ENCODE measurements at places on chromosomes 12 and 14.
A peak's percentile ranks its signal among the peaks of the same experiment; 100 is the strongest.

DNA sequence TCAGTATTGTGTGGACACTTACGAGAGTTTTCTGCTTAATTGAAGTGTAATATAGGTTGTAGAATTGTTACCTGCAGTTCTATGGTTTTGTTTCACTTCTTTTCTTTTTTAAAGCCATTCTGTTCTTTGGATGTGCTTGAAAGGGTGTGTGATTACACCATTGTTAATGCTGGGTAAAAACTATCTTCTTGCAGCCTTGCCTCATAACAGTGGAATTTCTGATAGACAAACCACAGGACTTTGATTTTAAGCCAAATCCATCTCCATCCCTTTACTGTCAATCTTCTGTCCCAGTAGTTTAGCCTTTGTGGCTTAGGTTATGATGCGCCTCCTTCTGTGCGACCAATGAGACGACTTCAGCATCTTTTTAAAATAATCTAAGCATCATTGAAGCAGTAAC, 182.3 kb downstream of the PELI2 start:
- no peak for DNase-seq

DNA sequence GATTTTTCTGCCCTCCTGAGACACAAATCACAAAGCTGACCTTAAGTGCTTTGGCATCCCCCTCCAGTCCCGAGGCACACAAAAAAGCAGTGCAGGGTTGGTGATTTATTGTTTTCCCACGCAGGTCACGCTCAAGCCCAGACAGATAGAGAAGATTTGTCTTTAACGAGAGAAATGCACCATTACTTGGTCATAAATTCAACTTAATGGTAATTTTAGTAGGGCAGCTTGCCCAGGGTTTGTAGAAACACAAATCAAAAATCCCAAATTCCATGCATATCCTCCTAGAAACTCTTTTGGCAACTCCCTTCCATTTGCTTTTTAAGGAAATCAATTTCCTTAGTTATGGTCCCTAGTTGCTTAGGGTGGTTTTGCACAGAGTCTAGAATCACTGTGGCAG, 132.6 kb downstream of the IGF1 start:
- no peak for DNase-seq

- DNase-seq, result no peak
These were observed 166.1 kb upstream of the E2F7 start for GRCh38 chr12:77231501-77231918.

- DNase-seq, result no peak
These were observed 8.7 kb upstream of the KRT78 start for GRCh38 chr12:52857500-52857899.

- no peak for DNase-seq
These were observed 13.8 kb downstream of the MGP start for GRCh38 chr12:14871886-14872285.

- DNase-seq, result no peak
These were observed 121.3 kb downstream of the TBX3 start for GRCh38 chr12:114562654-114563053.

DNA sequence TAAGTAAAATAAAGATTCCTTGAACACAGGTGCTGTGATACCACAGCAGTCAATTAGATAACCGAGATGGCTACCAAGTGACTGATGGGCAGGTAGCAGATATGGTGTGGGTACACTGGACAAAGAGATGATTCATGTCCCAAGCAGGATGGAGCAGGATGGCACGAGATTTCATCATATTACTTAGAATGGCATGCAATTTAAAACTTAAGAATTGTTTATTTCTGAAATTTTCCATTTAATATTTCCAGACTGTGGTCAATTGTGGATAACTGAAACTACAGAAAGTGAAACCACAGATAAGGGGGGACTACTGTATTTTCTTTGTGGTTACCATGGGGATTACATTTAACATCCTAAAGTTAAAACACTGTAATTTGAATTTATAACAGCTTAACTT, 7.5 kb upstream of the ZFP36L1 start:
- DNase-seq, result no peak

DNA sequence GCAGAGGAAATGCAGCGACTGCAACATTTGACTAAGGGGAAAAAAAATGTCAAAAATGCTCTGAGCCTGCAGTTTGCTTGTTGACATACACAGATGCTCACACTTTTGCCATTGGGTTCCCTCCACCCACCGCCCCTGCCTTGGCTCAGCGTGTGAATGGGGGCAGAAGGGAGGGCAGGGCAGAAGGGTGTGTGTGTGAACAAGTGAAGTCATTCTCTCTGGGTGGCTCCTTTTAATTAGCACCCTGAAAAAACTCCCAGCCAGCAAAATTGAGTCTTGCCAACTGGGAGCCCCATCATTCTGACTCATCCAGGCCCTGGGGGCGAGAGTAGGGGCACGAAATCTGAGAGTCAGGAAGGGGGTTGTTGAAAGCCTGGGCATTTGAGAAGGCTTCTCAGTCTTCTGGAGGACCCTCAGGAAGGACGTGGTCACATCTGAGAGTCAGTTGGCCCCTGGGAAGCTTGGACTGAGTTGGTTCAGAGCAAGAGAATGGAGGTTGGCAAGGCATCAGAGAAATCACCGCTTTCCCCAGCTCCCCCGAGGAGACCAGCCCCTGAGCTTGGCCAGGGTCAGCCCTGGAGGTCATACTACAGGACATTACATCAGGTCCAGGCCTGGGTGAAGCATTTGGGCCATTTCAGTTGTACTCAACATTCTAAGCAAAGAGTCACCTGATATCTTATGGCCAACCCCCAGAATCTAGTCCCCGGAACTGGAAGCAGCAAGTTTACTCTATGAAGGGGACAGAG, 22.7 kb upstream of the KRT78 start:
- no peak for DNase-seq

DNA sequence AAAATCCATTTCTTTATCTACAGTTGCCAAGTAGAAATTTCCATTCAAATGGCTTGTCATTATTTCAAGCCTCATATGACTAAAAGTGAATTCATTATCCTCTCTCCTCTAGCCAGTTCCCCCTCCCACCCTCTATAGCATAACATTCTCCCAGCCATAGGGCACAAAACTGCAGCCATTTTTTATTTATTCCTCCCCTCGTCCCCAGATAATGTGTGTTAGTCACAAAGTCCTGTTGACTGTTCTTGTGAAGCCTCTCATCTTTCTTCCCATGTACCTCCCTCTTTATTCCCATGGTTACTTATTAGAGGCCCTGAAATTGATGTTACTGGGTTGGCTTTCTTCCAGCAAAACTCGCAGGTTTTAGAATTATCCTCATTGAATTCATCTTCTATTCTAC, 13.2 kb downstream of the RTN1 start:
- DNase-seq, result no peak

GRCh38 chr12:29730481-29730880, 53.3 kb downstream of the TMTC1 start:
- no peak for DNase-seq

- DNase-seq, result no peak
These were observed 3.0 kb upstream of the ZDHHC22 start for GRCh38 chr14:77144412-77145115.

GRCh38 chr12:114933428-114934160, 249.6 kb upstream of the TBX3 start:
- DNase-seq, result no peak

DNA sequence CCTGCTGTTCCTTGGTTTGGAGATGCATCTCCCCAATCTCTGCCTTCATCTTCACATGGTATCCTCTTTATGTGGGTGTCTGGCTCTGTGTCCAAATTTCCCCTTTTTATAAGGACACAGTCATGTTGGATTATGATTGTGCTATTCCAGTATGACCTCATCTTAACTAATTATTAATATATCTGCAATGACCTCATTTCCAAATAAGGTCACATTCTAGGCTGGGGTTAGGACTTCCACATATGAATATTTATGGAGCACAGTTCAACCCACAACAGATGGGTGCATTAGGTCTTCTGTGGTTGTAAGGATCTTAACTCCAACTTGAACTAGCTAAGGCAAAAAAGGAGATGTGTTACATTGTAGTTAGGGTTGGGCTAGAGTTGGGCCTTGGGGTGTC, 69.4 kb downstream of the ADCK1 start:
- DNase-seq, result no peak

GRCh38 chr12:128381541-128381940, 114.6 kb downstream of the TMEM132C start:
- no peak for DNase-seq

DNA sequence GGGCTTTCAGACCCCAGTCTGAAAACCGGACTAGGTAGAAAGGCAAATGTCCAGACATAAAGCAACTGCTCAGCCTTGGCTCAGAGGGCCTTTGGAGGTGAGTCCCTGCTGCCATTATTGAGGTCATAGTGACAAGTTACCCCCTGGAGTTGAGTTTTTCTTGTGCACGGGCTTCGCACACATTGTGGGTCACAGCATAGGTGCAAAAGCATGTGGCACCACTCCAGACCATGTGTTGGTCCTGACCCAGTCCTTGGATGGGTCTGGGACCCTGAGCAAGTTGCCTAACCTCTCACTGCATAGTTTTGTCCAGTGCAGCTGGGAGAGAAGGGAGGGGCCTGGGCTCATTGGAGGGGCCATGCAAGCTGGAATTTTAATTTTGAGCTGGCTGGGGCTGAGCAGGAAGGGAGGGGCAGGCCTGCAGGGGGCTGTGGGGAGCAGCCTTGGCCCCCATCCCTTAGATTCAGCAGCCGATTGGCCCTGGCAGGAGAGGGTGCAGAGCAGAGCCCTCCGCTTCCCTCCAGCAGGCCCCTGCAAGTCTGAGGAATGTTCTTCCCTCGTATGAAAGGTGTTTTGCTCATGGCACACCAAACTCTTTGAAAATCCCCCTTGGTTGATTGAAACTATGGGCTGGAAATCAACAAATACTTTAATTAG, 4.2 kb upstream of the KRT5 start:
- no peak for DNase-seq

- no peak for DNase-seq
These were observed 504 bp downstream of the WNT5B start for GRCh38 chr12:1629338-1630132.

GRCh38 chr14:72499746-72500145, 394.2 kb downstream of the DPF3 start:
- DNase-seq, result no peak

DNA sequence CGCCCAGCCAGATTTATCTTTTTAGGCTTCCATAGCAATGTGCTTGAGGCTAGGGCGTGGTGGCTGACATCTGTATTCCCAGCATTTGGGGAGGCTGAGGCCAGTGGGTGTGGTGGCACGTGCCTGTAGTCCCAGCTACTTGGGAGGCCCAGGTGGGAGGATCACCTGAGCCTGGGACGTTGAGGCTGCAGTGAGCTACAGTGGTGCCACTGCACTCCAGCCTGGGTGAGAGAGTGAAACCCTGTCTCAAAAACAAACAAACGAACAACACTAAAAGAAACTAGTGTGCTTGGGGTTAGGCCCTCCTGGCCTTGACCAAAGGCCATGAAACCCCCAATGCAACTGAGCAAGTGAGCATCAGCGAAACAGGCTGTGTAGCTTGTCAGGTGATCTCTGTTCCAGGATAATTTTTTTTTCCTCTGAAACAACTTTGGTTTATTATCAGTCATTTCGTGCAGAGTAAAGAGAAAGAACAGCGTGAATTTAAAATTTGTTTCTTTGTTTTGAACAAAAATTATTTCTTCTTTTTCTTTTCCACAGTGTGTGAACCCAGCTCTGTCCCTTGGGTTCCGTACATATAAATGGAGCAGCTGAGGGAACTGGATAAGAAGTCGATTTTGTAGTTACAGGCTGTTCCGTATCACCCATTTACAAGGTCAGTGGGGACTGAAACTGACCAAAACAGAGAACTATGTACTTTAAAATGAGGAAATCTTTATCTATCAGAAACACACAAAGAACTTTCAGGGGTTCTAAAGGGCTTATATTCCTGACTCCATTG, 8.8 kb upstream of the TUBA1C start:
- no peak for DNase-seq

DNA sequence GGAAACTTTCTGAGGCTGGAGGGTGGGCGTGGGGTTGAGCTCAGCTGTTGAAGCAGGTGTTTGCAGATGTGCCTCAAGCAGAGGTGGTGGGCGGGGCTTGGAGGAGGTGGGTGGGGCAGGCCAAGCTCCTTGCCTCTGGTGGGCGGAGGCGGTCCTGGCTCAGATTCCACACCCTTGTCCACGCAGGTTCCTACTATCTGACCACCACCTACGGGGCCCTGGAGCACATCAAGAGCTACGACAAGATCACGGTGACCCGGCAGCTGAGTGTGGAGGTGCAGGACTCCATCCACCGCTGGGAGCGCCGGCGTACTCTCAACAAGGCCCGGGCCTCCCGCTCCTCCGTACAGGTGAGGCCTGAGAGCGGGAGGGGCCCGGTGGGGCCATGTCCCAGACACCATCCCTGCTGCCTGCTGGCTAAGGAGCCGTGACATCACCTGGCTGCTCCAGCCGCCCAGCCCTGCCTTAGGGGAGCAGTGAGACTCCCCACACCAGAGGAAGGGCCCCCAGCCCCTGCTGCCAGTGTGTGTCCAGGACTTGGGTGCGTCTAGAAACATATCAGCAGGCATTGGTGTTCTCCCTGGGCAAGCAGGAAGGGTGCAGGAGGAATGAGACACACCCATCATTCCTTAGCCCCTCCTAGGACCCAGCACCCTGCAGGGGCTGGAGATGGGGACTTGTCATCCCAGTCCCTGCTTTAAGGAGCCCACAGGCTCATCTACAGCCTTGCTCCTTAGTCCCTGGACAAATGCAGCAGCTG, 63.4 kb downstream of the LGMN start:
- DNase-seq, result no peak

DNA sequence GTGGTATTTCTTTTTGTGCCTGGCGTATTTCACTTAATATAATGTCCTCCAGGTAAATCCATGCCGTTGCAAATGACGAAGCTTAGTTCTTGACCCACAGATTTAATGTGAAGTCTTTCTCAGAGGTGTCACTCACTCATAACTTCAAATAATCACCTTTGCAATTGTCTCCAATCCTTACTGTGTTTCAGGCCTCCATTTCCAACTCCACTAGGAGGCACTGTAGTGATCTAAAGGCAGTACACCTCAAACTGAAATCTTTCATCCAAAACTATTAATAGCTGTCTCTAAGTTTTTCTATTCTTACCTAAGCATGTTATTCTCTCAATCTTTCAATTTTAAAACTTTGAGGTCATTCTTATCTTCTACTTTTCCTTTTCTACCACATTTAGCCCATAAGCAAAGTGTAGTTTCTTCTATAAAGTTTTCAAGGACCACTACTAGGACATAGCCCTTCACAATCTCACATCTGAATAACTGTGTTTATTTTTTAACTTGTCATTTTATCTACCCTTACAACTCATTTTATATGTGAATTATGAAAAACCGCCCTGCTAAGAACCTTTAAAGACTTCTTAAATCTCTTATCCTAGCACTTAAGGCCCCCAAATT, 25.5 kb upstream of the FBXO34 start:
- DNase-seq, result no peak

- peak; percentile 32 for DNase-seq
These were observed 7.8 kb upstream of the TBPL2 start for GRCh38 chr14:55448141-55448614.

GRCh38 chr12:85617307-85618091, 218.7 kb downstream of the RASSF9 start:
- no peak for DNase-seq

- no peak for DNase-seq
These were observed 6.1 kb downstream of the ARMH4 start for GRCh38 chr14:58145936-58146335.

DNA sequence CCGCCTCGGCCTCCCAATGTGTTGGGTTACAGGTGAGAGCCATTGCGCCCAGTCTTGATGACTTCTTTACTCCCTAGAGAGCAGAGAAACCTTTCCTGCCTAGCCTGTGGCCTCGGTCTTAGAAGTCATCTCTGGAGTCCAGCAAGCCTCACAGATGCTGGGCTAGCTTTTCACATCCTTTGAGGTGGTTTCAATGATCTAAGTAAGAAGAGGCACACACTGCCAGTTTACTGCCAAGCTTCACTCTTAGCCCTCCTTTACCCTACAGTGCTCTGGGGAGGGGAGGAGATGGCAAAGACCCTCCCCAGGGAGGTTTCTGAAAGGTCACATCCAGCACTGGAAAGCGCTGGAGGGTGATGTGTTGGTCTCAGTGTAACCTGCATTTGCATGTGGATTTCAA, 304.8 kb downstream of the PCNX1 start:
- no peak for DNase-seq

Measured in NCI-H1048 (cell line).